ENCODE measurements at places on chromosomes 3 and 15.

DNA sequence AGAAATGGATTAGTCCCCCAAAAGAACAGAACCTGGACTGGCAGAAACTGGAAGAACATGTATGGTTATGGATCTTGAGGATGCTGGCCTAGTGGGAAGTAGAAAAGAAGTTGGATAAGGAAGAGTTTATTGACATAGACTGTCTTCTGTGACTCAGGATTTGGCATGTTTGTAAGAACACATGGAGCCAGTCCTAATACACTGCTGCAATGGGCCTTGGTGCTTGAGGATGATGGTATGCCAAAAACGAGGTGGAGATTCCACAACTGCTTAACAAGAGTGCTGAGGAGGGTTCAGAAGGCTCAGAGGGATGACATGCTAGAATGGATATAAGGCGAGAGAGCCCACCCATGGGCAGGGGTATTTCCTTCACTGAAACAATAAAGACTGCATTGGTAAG is 22.4 kb downstream of the LZTFL1 start:
- DNase-seq, result no peak

- DNase-seq, result no peak
These were observed 925 bp upstream of the PSTPIP1 start for GRCh38 chr15:76994001-76994400.

DNA sequence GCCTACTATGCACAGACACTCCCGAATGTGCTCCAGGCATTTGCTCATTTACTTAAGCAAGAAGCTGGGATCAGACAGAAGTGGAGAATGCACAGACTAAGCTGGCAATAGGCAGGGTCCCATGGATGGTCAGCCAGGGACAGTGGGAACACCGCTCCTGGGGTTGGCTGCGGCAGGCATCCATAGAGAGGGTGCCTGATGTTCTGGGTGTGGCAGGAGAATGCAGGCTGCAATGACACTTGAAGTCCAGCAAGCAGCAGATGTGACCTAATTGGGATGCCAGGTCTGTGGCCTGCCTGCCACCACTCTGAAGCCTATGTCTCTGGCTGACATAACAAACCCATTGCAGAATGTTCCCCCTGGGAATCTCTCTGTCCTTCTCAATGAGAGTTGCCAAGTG is 40.2 kb upstream of the SLC6A11 start:
- no peak for DNase-seq

DNA sequence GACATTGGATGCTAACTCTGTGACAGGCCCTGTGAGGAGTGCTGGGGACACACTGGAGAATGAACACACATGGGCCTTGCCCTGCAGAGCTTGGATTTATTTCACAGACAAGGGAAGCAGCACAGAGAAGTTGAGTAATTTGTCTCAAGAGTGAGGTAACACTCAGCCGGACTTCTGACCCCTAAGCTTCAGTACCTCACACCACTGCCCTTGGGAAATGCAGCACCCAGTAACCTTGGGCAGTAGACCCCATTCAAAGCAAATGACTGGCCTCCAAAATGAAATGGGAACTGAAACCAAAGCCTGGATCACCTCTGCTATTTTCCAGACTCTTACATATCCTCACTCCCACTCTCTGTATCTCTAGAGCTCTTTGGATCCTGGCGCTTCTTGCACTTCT is 37.3 kb downstream of the RFT1 start:
- DNase-seq, result no peak

DNA sequence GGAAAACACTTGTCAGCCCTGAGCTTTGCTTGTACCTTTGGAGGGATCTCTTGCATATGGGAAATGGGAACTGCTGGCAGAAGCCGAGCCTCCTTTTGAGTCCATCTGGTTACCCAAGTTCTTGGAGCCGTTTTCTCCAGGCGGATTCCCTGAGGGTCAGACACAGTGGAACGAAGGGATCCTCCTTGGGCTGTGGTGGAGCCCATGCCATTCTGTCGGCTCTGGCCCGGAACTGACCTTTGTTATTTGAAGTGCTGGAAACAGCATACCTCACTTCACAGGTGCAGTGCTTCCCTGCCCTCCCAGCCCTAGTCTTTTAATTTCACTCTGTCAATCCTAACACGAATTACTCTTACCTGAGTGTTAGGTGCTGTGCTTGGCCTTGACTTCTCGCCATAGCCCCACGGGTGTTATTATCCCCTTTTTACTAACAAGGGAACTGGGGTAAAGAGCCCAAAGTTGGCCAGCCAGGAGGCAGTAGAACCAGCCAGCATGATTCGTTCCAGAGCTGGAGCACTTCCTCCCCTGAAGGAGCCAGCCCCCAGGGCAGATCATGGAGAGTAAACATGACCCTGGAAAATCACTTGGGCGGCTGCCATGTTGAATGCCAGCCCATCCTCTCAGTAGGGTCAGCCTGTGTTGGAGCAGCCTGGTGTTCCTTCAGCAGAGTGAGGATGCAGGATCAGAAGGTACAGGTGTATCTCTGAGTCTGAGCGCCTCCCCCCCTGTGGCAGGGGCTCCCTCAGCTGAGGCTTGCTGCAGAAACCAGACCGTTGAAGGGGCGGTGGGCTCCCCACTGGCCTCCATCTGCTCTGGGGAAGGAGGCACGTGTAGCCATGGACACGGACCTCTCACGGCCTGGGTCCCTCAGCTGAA is 143.2 kb downstream of the DNAJB8 start:
- DNase-seq, result no peak

GRCh38 chr15:80876348-80876674 is 97.1 kb downstream of the CEMIP start:
- DNase-seq, result no peak

DNA sequence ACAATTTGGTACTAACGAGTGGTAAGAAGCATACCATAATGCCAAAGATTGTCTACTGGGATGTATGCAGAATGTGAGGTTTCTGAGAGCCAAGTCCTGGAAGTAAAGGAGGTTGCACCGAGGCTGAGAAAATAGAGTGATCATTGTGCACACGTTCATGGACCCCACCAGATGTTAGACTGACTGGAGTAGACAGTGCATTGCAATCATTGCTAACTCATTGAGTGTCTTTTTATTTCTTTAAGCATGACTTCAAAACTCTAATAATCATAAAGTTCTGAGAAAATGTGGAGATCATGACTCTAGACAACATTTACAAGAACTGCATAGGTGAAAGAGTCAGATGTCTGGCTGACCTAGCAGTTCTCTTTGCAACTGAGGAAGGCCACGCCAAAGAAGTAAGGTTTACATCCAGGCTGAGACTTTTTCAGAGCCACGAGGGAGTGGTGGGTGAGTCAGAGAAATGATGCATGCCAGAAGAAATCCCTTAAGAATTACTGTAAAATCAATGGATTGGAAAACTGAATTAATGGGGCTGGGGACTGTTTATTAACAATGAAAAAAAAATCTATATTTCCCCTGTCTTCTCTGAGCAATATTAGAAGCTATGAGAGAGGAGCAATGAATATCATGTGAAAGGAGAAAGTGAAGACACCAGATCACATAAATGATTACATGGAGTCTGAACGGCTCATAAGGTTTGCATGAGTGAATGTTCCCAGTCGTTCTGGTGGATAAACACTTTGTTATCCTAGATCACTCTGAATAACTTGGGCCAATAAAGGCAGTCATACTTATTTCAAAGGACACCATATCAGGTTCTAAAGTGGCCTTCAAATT is 76.0 kb upstream of the SLC25A26 start:
- no peak for DNase-seq

DNA sequence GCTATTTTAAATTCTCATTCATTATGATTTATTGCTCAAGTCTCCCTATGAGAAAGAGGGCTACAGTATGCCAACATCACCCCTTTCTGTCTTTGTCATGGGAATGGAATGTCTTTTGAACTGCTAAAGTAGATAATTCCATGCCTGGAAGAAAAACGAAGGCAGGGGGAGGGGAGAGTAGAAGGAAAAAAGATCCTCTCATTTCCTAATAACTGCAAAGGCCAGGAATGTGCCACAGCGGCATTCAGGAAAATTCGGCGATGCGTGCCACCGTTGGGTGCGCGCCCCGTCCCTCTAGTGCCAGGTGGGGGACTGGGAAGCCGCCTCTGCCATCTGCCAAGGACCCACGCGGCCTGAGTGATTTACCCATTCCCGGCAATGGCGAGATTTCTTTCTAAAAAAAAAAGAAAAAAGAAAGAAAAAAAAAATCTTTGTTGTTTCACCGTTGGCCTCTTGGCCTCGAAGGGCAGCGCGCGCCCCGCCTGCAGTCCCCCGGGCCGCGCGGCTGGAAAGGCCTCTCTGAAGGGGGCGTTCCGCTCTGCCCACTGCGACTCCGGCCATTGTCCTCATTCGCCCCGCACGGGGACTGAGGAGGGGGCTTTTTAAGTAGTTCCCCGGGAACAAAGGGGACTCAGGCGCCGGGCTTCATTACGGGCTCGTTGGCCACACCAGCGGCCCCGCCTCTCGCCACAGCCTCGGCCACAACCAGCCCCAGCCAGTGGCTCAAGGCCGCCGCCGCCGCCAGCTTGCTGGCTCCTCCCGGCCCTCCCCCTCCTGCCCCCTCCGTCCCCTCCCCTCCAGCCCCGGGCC is 54.5 kb downstream of the CPN2 start:
- DNase-seq, result no peak

GRCh38 chr15:46681901-46682300 is 1035.4 kb upstream of the SEMA6D start:
- DNase-seq, result no peak

GRCh38 chr3:127112796-127113570 is 79.9 kb upstream of the PRR23E start:
- DNase-seq, result no peak

DNA sequence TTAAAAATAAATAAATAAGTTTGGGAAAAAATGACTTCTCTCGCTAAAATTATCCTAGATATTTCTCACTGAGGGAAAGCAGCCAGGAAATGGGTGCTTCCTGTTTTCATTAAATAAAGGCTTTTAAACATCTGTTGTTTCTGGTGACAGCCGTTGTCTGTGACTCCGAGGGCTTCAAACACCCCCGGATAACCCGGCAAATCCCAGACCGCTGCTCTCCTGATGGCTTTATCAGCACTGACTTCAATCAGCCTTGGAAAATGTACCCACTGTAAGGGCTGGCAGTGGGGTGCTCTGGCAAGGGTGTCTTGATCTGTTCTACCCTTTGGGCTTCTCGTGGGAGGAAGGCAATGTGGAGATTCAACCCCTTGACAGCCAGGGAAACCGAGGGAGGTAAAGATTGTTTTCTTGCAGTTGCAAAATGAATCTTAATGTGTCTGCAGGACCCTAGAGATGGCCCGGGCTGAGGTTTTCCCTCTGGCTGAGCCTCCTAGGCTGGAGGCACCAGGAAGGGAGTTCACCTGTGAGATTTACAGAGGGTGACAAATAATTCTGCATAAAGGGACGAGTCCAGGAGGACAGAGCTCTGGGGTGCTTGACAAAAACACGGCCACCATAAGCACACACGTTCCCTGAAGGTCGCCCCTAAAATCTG is 33.6 kb upstream of the SEC13 start:
- no peak for DNase-seq

DNA sequence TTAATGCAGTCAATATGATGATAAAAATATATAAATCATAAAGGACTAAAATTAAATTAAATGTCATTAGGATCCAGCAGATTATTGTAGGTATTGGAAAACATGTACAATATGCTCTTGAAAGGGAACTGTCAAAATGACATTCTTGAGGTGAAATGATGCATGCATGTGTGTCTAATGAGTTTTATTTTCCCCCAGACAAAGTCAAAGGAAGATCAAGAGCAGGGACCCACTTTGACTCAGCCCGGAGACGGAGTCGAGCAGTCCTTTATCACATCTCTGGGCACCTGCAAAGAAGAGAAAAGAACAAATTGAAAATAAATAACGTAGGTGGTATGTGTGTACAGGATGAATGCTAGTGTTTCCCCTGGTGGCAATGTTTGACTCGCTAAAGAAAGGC is 194.1 kb downstream of the KCNH8 start:
- DNase-seq, result no peak

- no peak for DNase-seq
These were observed 260.3 kb downstream of the XXYLT1 start for GRCh38 chr3:195010551-195011100.

DNA sequence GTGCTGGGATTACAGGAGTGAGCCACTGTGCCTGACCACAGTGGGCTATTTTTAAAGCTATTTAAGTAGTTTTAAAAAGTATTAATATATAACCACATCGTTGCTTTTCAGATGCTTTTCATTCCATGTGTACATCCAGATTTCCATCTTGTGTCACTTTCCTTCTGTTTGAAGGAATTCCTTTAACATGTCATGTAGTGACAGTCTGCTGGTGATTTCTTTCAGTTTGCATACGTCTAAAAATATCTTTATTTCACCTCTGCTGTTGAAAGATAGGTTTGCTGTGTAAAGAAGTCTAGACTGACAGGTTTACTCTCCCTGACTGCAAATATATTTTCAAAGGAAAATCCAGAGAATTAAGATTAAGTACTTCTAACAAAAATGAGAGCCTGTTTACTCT is 12.2 kb downstream of the FAM240A start:
- no peak for DNase-seq

GRCh38 chr3:161510510-161511260 is 14.1 kb downstream of the OTOL1 start:
- DNase-seq, result no peak

- no peak for DNase-seq
These were observed 179.7 kb upstream of the ROBO1 start for GRCh38 chr3:79947469-79947868.

DNA sequence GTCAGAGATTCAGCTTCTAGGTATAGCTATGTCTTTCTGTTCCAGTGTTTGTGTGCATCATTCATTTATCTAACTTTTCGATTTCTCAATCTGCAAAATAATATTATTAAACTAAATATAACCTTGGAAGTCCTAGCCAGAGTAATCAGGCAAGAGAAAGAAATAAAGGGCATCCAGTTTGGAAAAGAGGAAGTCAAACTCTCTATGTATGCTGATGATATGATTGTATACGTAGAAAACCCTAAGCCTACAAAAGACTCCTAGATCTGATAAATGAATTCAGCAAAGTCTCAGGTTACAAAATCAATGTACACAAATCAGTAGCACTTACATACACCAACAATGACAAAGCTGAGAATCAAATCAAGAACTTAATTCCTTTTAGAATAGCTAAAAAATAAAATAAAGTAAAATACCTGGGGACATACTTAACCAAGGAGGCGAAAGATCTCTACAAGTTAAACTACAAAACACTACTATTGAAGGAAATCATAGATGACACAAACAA is 718.2 kb downstream of the NTRK3 start:
- DNase-seq, result no peak

GRCh38 chr3:31772272-31772671 is 208.8 kb downstream of the OSBPL10 start:
- DNase-seq, result no peak

DNA sequence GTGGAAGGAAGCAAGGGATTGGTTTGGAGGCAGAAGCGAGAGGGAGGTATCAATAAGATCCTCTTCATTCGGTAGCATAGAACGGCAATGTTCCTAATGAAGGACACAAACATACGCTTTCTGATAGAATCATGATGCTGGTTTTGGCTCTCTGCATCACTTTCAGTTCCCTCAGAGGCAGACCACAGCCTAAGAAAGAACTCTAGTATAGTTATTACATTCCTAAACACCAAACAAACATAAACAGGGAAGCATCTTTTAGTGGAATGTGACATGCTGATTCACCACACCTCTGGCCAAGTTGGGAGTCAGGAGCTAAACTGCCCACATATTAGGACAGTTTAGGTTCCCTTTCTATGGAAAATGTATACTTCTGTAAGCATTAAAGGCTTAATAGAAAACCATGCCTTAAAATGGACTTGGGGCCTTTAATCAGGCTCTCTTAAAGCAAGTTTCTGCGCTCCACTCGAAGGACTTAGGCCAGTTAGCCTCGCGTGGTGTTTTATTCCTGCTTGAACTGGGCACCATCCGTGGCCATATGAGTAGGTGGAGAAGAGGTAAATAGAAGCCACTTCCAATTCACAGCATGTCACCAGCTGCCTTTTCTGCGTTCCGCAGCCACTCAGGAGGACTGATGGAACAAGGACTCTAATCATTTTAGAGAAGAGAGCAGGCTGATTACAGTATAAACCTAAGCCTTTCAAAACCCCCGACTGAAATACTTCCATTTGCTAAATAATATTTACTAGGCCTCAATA is 53.7 kb downstream of the CD47 start:
- no peak for DNase-seq
